Amniotic epithelial cell (primary cell): ENCODE measurements at places on chromosomes 11 and 22.
A peak's percentile ranks its signal among the peaks of the same experiment; 100 is the strongest.

GRCh38 chr11:10414659-10415058, 40.4 kb upstream of the AMPD3 start:
- DNase-seq, result no peak

DNA sequence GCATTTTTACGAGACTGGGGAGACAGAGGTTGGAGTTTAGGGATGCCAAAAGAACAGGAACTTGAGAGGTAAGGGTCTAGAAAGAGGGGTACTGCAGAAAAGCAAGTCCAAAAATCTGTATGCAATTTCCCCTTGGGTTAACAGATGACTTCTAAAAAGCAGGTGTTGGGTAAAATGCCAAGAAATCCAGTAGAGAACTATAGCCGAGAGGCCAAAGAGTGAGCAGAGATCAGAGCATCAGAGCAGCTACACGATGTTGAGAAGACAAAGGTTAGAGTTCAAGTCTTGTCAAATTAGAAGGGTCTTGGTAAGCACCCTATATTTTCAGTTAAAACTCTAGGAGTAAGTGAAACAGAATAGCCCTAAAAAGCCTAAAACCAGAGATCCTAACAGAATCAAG, 145.2 kb downstream of the FCHSD2 start:
- DNase-seq, result no peak

- no peak for DNase-seq
Measured at GRCh38 chr11:35891096-35891495, 52.8 kb upstream of the LDLRAD3 start.

DNA sequence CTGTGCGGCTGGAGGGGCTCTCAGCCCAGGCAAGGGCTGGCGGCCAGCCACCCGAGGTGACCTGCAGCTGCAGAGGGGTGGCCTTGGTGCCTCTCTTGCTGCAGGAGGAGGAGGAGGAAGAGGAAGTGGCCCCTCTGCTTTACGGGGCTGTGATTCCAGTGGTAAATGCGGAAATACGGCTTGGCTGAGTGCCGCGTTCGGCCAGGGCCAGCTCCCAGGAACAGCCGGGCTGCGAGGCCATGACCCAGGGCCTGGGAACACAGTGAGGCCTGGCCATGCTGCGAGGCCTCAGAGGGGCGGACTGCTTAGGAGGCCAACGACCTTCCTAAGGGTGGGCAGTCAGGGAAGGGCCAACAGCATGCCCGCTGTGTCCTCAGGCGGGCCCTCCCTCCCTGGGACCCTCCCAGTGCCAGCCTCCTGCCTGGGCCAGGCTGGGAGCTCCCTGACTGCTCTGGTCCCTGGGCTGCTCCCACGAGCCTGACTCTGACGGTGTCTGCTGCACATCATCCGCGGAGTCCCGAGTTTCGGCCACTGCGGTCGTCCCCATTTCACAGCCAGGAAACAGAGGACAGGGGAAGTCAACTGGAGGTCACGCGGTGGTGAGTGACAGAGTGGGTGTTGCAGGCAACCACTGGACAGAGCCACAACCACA, 20.8 kb upstream of the PPARA start:
- no peak for DNase-seq

DNA sequence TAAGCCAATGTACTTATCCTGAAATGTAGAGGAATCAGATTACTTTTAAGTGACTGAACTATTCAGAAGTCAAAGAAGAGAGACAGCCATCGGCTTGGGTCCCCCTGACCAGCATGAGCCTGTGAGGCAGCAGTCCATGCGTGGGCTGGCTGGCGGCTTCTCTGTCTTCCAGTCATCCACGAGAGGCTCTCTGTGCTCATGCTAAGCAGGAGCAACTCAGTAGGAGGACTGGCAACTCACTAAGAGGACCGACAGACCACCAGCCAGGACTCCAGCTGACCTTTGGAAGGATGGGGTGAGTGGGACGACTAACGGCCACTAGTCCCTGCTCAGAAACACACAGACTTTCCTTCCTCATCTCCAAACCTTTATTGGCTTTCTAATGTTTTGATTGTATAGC, 43.6 kb downstream of the ARFGAP3 start:
- DNase-seq, result no peak

- DNase-seq, result no peak
Measured at GRCh38 chr11:129215506-129216245, 23.6 kb upstream of the ARHGAP32 start.

DNA sequence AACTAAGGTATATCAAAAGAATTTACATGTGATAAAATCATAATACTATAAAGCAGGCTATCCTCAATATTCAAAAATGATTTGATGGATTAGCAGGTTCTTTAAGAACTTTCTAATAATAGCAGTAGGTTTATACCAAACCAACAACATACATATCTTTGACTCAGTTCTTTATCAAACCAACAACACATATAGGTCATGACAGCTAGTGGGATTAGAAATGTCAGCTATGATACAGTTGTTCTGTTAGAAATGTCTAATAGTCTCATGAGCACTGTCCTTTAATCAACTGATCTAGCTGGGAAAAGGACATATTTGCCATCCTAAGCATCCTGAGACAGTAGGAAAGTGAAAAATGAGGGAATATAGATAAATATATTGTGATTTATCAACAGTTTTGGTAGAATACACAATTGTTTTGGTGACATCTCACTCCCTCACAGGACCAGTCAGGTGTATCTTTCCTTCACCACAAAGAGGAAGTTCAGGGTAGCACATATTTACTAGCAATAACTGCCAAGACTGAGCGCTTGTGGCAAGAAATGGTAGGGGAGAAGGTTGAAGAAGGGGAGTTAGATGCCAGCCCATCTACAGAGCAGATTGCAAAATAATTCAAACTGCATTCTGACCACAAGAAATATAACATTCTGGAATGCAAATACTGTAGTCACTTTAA, 90.8 kb upstream of the APOA1 start:
- peak; percentile 45 for DNase-seq

- no peak for DNase-seq
Measured at GRCh38 chr11:12083380-12083779, 27.0 kb upstream of the MICAL2 start.

DNA sequence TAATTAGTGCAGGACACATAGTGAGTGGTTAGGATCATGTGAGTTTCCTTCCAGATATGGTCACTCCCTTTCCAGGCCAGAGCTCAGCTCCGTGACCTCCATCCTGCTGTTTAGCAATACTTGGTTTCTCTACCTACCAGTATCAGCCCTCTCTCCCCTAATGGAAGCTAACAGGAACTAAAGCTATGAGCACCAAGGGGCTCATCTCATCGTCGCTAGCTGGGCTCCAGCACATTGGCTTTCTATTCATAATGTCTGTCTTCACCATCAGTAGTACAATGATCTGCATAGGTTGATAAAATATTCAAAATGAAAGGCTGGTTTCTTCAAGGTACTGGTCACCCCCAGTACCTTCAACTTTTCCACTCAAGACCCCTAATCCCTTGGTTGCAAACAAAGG, 2.4 kb upstream of the GALNT18 start:
- no peak for DNase-seq

DNA sequence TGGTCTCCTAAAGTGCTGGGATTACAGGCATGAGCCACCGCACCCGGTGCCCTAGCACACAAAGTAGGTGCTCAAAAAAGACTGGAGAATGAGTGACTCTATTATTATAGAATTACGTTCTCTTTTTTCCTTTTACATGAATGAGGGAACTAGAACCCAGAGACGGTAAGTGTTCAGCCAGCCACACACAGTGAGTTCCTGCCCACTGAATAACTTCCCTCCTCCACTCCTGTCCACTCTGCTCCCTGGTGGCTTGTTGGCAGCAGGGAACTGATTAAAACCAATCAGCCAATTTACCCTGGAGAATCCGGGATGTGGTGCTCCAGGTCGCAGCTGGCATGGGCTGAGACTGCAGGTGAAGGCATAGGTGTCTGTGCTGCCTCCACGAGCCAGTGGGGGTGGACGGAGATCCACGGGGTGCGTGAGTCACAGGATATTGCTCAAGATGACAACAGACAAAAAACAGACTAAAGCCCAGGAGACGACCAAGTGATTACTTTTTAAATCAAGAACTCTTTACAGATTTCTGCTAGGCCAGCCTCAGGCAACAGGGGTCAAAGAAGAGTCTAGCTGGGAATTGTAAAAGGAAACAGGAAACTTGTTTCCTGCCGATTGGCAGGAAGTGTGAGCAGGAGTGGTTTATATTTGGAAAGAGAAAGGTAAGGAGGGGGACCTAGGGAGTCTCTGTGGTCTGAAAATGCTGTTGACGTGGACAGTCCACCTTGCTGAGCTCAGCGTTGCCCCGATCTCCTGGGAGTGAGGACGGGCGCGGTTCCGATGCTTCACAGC, 95.2 kb upstream of the TP53I11 start:
- peak; percentile 76 for DNase-seq

GRCh38 chr11:36214480-36214879, 74.7 kb downstream of the COMMD9 start:
- no peak for DNase-seq

GRCh38 chr11:126115816-126116331, 53.2 kb upstream of the CDON start:
- peak; percentile 79 for DNase-seq

- DNase-seq, result no peak
Measured at GRCh38 chr11:74980634-74981033, 8.1 kb upstream of the NEU3 start.

- no peak for DNase-seq
Measured at GRCh38 chr22:36986242-36986821, 32.9 kb downstream of the TST start.

GRCh38 chr11:122765487-122766131, 72.7 kb upstream of the CRTAM start:
- no peak for DNase-seq

GRCh38 chr22:44917372-44918165, 92.2 kb downstream of the PHF21B start:
- DNase-seq, result no peak

DNA sequence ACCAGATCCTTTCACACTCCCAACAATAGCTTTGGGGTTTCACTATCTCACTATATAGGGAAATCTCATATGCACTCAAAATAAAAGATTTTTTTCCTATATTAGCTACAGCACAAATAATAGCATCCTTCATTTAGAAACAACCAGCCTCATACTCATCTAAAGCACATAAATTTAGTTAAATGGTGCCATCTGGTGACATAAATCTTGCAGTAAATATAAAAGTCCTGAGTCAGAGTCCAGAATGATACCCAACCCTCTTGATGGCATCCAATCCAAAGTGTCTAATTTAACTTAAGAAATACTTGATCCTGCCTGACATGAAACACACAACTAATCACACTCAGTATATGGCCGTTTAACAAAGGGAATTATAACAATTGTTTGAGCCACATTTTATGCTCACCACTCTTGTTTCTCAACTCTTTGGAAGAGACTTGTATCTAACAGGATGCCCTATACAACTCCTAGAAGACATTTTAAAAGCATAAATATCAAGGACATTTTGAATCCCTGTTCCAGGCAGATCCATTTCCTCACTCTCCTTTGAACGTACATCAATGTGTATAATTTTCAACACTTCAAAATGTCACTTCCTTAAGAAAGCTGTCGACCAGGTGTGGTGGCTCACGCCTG, 36.2 kb downstream of the DLG2 start:
- DNase-seq, result peak; percentile 47

- peak; percentile 83 for DNase-seq
Measured at GRCh38 chr11:105181100-105181499, 41.5 kb upstream of the CARD18 start.

- no peak for DNase-seq
Measured at GRCh38 chr22:30265823-30266444, 717 bp downstream of the OSM start.

GRCh38 chr11:82246926-82247325, 486.7 kb downstream of the FAM181B start:
- no peak for DNase-seq

- no peak for DNase-seq
Measured at GRCh38 chr11:33467966-33468365, 210.8 kb downstream of the HIPK3 start.

DNA sequence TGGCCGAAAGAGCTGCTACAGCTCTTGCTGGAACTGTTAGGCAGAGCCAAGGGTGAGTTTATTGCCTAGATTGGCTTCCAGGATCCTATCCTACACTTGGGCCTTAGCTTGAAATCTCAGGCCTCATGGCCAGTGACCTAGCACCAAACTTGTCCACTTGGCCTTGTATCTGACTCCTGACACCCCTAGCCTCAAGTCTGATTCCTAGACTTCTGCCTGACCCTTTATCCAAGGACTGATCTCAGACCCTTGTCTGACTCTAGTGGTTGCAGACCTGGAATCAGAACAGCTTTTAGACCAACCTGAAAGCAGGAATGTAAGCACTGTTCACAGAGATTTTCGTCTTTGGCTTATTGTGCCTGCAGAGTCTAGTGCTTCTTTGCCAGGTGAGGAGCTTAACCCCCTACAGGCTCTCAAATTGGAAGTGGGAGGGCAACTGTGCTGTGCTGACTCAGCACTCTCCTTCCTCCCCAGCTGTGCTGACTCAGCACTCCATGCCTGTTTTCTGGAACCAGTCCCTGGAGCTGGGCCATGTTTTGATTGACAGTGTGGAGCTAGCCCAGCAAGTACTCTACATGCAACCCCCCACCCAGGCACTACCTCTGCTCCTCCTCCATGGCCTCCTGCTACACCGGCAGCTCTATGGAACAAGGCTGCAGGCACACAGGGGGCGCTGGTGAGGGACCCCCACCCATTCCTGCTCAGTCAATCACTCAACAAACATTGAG, 35.1 kb downstream of the RRP8 start:
- peak; percentile 82 for DNase-seq

GRCh38 chr22:29733362-29734201, 13.8 kb downstream of the CABP7 start:
- DNase-seq, result peak; percentile 72

GRCh38 chr11:62370743-62371440, 33.6 kb downstream of the ASRGL1 start:
- no peak for DNase-seq

DNA sequence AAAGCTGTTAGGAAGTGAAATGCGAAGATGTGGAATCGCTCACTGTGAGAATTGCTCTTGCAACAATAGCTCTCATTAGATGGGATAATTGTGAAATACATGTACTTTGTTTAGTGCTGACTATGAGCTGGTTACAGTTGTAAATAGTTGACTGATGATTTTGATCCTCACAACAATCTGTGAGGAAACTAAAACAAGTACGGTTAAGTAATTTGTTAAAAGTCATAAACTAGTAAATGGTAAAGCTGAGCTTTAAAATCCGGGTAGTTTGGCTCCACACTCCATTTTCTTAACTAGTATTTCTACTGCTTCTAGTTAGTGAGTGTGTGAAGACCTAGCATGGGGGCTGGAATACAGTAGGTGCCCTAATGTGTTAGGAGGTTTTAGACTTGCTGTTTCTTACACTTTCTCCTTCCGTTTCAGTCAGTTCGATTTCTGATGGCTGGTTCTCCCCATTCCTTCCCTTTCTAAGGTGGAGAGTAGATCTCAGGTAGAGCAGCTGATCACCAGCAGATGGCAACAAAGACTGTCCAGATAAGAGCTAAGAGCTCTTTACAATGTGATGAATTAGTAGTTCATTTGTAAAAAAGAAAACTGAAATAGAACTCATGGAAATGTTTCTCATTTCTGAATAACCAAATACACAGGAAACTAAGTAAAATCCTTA, 16.3 kb upstream of the CYP2R1 start:
- DNase-seq, result peak; percentile 62

GRCh38 chr11:112631333-112631732, 329.9 kb upstream of the NCAM1 start:
- no peak for DNase-seq
